GM12864 (cell line): ENCODE measurements at places on chromosomes 3 and 15.
A peak's percentile ranks its signal among the peaks of the same experiment; 100 is the strongest.

DNA sequence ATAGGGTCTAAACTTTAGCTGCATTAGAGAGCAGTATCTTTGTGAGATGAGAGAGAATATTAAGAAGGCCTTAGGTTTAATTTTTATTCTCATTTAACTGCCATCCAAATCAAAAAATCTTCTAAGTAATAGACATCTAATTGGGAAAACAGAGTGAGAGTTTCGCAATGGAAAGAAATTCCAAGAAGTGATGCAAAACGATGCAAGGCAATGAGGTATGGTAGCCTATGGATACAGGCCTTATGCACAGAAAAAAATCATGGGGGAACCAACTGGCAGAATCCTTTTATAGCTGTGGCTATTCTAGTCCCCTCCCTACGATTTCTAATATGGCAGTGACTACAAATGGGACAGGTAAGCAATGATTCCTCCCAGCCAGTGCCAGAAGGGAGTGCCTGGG lies 225.9 kb downstream of the GREM1 start:
- no peak for DNase-seq

- no peak for DNase-seq
Measured at GRCh38 chr3:9293076-9293475, 43.6 kb upstream of the SRGAP3 start.

DNA sequence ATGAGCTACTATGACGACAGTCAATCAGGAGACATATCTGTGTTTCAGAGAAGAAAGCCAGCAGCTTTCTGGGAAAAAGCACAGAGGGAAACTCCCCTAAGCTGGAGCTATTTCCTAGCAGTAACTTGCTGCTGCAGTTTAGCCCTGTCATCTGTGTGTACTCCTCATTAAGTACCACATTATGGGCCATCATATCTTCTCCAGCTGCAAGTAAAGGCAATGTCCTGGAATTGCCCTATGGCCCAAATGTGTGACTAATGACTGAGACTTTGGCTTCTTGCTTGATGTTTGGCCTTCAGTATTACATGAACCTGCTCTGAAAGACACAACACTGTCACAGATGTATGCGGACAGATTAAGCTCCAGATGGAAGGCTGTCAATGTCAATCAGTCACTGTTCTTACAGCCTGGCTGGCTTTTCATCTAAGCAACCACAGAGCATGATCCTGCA lies 190.8 kb downstream of the FHIT start:
- DNase-seq, result no peak

DNA sequence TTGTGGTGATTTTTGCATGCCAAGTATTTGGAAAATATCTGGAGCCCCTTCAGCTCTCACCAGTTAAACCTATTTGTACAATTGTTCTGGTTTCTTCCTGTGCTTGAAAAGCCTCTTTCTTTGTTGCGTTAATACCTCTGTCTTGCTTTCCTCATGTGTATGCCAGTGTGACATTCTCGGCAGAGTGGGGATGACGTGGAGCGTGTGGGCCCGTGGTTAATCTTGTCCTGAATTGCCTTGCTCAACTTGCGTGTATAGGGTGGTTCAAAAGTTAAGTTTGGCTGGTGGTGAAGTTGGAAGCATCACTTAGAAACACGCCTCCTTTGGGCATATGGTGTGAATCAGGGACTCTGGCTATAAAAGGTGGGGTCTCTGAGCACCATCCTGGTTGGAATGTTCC lies 67.1 kb downstream of the IGF1R start:
- DNase-seq, result no peak

DNA sequence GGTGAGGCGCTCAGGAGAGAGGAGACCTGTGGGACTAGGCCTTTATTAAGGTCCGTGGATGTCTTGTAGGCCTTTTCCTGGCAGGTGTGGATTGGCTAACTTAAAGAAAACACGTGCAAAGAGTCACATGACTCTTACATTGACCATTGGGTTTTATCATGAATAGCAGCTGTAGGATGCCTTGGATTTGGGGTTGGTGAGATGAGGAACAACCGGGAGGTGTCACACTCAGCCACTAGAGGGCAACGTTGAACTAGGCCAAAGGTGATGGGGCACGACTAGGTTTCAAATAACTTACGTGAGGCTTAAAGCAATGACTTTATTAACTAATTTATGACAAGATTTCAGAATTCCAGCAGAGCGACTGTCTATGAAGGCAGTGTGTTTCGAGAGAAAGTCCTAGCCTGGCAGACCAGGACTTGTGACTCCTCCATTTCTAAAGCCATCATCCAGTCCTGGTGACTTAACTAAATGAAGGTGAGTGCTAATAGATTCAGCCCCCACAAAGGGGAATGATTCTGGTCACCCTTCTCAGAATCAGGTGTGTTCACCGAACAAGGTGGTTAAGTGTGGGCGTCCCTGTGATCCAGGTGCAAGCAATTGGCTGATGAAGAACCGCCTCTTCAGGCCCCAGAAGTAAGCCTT lies 345.6 kb downstream of the MCTP2 start:
- no peak for DNase-seq

- DNase-seq, result no peak
Measured at GRCh38 chr3:195709676-195710085, 11.1 kb upstream of the MUC20 start.

GRCh38 chr15:69628256-69629093 lies 175.9 kb downstream of the RPLP1 start:
- no peak for DNase-seq

GRCh38 chr3:120683671-120684301 lies 1.7 kb upstream of the HGD start:
- DNase-seq, result no peak

DNA sequence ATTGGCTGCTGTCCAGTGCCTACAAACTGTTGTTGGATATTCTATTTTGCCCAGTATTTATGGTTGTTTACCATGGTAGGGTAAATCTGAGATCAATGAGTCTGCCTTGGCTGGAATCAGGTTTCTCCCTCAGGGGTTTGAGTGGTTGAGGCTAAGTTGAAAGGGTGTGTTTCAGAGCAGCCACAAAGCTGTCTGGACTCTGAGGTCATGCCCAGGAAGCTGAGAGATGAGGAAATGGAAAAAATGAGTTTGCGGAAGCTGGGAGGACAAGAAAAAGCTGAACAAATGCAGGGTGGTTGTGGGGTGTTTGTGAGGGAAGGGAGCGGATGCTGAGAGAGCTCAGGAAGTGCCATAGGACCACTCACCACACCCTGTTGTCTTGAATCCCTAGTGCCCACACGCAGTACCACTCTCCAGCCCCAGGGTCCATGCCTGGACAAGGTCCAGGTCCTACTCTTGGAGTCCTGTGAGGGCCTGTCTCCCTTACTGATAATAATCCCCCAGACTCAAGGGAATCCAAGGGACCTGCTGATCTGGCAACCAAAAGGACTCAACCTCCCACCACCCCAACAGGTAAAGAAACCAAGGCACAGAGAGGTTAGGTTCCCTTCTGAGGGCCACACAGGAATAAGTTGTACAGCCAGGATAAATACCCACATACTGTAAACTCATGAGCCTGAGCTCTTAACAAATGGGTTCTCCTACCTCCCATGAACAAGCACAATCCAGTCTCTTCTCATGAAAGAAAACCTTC lies 81.6 kb downstream of the PPCDC start:
- peak; percentile 58 for DNase-seq

DNA sequence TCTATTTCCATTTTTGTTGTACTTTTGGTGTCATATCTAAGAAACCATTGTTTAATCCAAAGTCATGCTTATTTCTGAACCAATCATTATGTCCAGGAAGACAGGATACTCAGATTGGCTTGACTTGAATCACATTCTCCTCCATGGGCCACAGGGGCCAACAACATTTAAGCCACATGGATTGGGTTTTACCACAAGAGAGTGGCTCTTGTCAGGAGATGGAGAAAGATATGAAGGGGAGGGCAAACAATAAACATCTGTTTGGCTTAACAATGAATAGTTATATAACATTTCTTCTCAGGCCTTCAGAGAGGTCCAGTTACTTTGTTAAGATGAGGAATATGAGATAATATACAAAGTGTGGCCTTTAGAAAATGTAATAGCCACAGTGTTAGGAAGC lies 44.6 kb downstream of the GXYLT2 start:
- DNase-seq, result no peak

GRCh38 chr3:187291001-187291511 lies 481 bp downstream of the MASP1 start:
- DNase-seq, result no peak

- DNase-seq, result no peak
Measured at GRCh38 chr3:12356175-12356574, 67.3 kb downstream of the PPARG start.

GRCh38 chr3:129610276-129610675 lies 3.8 kb upstream of the PLXND1 start:
- DNase-seq, result no peak

DNA sequence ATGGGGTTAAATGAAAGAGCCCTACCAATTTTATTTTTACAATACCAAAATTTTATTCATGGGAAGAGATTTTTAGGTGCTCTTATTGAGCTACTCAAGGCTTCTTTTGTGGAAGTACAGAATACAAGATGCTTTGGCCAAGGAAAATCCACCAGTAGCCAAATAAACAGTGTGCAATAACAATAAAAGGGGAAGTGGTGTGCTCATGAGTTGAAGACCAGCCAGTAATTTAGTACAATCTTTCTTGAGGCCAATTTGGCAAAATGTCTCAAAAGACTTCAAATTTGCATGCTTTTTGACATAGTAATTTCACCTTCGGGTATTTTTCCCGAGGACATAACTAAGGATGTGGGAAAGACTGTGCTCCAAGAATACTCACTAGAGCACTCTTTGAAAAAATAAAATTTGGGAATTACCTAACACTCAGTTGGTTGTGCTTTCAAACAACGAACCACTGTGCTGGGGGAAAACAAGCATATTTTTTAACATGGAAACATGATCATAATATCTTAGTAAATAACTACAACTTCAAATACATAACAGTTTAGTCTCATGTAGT lies 294.0 kb downstream of the DIPK2A start:
- DNase-seq, result no peak

- DNase-seq, result no peak
Measured at GRCh38 chr15:97012986-97013385, 682.5 kb downstream of the NR2F2 start.

- DNase-seq, result no peak
Measured at GRCh38 chr3:154180836-154181691, 59.9 kb downstream of the ARHGEF26 start.

GRCh38 chr15:101723171-101723873 lies 951 bp downstream of the TARS3 start:
- peak; percentile 48 for DNase-seq

DNA sequence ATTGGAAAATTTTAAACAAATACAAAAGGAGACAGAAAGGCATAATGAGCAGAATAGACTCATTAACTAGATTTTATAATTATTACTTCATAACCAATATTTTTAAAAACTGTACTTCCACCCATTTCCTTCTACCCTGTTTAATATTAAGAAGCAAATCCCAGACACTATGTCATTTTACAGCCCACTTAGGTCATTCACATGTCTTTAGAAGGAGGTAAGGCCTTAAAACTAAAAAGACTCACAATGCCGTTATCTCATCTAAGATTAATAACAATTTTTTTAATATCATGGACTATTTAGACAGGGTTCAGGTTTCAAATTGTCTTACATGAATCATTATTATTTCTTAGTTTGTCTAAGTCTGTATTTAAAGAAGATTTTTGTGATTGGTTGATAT lies 217.2 kb downstream of the NFKBIZ start:
- DNase-seq, result no peak

GRCh38 chr3:94036909-94037507 lies 8.6 kb upstream of the STX19 start:
- DNase-seq, result no peak

DNA sequence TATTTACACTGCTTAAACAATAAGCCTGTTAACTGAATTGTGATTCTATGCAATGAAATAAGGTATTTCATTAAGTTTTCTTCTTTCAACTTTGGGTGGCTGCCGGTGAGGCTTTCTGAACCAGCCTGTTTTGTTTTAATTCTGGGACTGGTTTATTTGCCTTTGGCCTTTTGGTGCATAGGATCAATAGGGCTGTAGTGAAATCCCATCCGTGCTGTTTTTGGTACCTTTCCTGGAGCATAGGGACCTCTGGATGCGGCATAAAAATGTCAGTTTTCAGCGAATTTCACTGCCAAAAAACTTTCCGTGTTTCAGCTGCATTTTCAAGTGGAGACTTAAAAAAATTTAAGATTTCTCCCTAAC lies 514 bp downstream of the PLS1 start:
- no peak for DNase-seq

- DNase-seq, result no peak
Measured at GRCh38 chr15:89129123-89129815, 41.0 kb downstream of the ABHD2 start.

GRCh38 chr3:99172736-99173657 lies 271.5 kb upstream of the DCBLD2 start:
- peak; percentile 34 for DNase-seq

GRCh38 chr3:134004841-134005240 lies 24.9 kb downstream of the SLCO2A1 start:
- DNase-seq, result no peak

DNA sequence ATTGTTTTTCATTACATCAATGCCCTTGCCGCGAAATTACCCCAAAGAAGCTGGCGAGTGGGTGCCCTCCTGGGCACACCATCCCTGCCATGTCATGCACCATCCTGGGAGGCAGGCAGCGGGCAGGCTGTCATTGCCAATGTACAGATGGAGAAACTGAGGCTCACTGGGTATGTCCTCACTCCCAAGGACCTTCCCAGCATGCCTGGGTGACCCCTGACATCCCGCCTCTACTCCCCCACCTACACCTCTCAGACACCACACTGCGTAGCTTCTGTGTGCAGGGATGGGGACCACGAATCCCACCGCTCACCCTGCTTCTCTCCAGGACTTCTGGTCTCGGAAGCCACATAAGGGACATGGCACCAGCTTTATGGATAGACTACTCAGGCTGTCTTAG lies 41.0 kb upstream of the SLC41A3 start:
- DNase-seq, result no peak

GRCh38 chr3:133246773-133247172 lies 153.1 kb upstream of the BFSP2 start:
- DNase-seq, result no peak

DNA sequence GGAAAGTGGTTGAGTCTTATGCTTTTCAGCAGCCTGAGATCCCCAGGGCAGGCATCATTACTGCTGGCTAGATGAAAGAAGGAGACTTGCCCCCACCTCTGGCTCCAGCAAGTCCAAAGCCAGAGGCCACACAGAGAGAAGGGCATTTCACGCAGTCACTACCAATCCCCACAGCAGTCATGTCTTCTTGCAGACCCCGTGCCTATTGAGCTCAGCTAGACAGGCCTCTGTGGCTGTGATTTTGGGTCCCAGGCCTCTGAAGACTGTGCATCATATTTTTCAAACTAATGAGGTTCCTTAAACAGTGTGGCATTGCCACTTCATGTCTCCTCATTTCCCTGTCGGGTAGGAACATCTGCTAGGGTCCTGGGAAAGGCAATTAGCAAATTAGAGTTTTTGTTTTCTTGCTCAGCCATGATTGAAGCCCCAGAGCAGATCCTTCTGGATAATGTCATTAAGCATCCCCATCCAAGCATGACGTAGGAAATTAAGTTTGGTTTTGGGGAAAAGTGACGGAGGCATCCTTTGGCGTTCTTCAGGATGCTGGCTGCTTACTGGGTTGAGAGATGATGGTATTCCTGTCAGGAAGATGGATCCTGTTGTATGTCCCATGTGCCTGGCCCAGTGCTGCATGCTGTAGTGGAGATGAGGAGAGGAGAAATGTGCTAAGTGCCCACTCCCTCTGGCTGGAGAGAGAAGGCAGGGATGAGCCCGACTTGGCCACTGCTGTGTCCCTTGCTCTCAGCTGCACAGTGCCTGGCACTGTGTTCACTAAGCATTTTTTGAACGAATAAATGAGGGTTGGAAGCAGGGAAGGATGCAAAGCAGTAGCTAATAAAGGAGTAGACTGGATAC lies 7.0 kb downstream of the SPSB4 start:
- no peak for DNase-seq

- no peak for DNase-seq
Measured at GRCh38 chr3:50318615-50319014, 3.9 kb downstream of the HYAL2 start.
